CD4-positive, alpha-beta T cell treated with Interleukin-21 for 1 hour (primary cell): ENCODE measurements at places on chromosomes 11 and 22.

- no peak for DNase-seq
Observed at GRCh38 chr11:57484141-57484710, 23.9 kb downstream of the RTN4RL2 start.

DNA sequence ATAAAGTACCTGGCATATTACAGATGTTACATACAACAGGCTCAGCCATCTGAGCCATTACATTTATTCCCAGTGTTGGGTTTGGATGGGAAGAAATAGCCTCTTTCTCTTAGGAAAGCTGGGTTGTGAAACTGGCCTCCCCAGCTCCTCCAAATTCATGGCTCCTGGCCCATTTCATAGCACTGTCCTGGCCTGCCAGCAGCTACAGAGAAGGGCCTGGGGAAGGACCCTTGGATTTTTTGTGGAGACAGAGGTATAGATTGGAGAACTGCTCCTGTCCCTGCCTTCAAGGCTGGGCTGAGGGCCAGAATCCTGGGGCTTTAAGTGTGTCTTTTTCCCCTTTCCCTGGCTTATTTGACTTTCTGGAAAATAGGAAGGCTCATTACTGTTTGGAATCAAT, 18.0 kb downstream of the PKNOX2 start:
- DNase-seq: no peak

DNA sequence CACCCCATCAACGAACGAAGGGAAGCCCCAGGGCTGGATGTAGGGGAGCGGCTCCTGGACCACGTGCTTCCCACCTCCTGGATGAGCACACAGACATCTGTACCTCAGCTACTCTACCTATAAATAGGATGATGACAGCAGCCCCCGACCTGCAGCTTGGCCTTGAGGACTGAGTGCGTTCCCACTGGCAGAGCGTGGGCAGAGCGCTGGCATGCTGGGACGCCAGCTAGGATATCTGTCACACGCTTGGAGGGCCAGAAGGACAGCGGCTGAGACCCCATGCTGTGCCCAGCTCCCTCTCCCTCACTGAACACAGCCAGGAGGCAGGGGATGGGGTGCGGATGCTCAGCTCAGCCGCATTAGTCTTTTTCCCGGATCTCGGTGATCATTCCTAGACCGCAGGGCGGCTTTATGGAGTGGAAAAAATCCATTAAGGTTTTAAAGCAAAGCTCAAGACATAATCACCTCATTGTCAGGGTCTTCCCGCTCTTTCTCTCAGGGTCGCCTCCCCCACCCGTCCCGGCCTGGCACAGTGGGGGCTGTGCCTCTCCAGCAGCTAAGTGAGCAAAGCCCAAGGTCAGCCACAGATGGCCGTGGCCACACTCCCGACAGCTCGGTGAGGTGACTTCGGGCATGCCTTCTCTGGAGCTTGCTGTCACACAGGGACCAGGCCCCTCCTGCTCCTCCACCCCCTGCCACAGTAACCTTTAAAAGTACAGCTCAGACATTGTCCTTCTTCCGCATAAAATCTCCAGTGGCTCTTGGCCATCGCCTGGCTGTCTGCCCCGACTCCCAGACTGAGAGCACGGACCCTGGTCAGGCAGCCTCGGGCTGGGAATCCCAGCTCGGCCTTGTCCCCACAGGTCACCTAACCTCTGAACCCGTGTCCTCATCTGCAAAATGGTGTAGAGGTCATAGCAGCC, 69.6 kb upstream of the SHISAL1 start:
- DNase-seq: no peak

GRCh38 chr22:48161298-48161697, 1398.8 kb downstream of the TBC1D22A start:
- DNase-seq: no peak

DNA sequence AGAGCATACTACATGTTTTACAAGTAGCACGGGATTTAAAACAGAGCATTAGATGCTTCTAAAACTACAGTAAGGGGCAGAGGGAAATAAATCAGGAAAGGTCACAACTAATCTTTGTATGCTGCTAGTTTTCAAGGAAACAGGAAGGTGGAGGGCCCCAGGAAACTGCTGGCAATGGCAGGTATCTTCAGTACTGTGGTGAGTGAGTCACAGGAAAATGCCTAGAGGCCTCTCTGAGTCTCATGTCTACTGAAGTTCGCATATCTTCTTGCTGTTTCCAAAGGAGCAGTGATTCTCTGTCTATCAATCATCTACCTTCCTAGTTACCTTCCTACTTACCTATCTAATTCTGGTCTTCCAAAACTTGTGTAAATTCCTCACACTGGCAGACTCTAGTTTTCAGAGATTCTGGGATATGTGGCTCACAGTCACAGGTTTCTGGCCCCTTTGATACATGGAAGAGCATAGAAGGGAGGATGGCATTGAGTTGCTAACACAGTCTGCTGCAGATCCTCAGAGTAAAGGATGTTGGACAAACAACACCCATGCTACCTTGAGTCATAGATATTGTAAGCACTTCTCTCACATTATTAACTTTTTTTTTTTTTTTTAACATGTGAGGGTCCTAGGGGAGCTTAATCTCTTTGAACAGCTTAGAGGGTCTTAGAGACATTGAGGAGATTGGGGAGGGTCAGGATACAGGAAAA, 58.8 kb upstream of the SYN3 start:
- no peak for DNase-seq

DNA sequence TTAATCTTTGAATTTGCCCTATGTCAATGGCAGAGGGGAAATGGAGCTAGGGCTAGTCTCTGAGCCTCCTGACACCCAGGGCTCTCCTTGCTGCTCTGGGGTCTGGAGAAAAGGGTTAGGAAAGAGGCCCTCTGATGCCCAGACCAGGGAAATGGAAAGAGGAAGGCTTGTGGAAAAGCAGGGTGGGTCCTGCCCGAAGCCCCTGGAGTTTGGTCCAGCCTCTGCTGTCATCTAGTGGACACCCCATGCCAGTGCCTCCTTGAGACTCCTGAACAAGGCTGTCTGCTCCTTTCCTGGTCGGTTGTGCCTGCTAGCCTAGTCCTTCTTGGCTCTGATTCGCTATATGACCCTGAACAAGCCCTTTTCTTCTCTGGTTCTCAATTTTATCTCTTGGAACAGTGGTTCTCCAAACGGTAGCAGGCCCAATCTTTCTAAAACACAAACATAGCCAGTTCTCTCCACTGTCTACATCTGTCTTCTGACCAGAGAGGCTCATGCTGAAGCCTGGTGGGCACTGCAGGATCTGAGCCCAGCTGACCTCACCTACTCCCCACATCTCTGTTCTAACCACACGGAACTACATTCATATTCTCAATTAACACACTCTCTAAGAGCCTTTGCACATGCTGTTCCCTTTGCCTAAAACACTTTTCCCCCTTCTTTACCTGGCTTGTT, 8.8 kb upstream of the PLA2G3 start:
- peak; percentile 38 for DNase-seq

DNA sequence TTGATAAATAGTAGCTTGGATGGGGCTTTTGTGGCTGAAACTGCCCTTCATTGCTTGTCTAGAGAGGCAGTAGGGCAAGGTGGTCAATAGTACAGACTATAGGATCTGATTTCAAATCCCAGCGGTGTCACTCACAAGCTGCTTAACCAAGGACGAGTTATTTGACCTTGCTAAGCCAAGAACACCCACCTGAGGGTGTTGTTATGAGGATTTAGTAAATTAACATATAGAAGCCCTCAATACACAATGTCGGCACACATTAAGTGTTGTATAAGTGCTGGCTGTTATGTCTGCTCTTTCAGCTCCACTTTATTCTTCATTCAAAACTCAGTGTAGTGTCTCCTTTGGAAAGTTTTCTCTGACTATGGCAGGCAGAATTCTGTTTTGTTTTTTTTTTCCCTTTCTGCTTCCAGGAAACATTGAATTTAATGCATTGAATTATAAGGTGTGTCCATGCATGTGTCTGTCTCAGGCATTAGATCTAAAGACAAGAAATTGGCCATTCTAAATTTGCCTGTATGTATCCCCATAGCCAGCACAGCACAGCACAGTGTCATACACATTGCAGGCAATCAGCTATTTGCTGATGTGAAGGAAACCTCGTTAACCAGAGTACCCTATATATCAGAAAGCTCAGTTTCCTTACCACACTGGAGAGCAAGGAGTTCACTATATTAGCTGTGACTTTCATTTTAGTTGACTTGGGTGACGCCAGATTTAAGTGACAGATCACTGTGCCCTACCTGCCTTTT, 212.1 kb downstream of the NELL1 start:
- no peak for DNase-seq

DNA sequence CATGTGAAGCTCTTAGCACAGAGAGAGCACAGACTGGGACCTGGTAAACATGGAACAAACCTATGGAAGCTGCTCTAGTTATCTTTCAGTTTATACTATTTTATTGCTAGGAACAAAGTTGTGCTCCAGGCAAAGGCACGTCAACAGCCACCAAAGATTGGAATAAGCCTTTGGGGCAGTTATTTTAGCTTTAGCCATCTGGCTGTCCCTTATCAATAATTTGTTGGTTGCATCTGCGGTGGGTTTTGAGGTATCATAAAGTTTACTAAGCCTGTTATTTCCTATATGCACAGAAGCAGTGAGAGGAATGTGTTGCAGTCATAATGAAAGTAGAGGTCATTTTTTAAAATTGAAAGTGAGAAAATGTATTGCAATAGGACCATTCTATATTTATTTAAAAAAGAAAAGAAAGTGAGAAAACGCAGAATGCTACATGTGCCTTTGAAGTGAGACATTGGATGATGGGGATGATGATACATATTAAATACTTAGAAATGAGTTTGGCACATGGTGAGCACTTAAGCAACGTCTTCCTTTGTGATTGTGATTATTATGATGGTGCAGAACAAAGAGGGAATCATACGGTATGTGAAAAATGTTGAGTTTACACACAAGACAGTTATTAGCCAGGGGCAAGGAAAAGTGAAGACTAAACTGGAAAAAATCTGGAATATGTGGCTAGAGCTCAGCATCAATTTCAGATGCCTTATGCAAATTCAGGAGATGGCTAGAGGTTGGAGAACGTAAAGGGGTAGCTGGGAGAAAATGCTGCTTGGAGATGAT, 58.3 kb downstream of the PRR5L start:
- no peak for DNase-seq

DNA sequence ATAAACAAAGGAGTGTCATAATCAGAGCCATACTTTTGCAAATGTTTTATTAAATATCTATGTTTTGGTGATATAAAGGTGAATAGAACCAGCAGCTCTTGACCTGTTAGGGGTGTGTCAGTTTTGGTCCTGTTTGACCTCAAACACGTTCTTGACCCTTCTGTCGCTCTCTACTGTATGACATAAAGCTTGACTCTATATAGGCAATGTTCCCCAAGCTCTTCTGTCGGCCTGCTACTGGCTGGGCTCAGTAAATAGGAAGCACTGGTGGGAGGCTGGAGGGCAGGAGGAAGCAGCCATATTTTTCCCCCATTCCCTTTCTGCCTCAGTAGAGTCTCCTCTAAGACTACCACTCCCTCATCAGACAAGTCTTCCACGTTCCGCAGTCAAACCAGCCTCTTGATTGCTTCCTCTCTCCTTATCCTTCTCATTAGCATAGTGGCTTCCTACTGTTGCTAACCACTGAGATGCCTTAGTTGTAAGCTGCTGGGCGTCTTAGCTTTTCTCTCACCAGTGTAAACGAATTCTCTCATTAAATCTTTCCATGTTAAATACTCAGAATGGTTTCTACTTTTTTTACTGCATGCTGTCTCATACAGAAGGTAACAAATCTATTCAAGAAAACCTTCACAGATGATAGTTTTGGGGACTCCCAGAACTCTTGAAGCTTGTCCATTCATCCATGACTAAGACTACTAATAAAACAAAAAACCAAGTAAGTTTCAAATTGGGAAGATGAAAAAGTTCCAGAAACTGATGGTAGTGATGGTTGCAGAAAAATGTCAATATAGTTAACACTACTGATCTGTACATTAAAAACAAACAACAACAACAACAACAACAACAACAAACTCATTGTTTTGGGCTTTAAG, 3.3 kb downstream of the NPAT start:
- DNase-seq: peak; percentile 8

DNA sequence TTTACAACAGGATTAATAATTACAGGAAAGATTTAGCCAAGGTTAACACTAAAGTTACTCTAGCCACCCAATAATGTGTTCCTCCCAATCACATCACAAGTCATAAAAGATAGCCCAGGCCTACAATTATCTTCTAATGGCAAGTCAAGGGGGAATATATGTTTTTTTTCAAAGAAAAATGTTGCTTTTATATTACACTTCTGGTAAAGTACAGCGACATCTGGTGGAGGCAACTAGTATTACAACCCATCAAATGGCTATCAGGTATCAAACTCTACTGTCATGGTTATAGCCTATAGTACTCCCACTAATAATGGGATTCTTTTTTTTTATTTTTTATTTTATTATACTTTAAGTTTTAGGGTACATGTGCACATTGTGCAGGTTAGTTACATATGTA, 71.8 kb downstream of the XRRA1 start:
- peak; percentile 19 for DNase-seq

DNA sequence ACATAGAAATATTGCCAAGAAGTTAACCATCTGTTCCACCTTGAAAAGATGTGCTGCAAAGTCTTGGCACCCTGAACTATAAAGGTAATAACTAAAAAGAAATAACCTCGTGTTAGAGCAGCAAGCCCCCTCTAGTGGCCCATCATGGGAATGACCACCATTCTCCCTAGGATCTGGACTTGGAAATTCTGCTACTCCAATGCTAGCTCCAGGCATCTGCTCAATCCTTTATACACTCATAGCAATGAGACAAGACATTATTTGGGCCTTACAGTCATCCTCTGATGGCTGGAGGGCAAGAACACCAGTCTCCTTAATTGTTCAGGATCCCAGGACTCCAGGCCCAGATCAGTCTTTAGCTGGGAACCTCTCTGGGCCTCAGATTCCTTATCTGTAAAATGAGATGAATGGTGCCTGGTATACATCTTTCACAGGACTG, 76.0 kb downstream of the CWC15 start:
- peak; percentile 29 for DNase-seq

GRCh38 chr11:94481342-94481741, 12.3 kb downstream of the MRE11 start:
- no peak for DNase-seq

GRCh38 chr11:123357990-123358827, 71.9 kb upstream of the GRAMD1B start:
- peak; percentile 28 for DNase-seq

GRCh38 chr11:47271961-47272661, 2.2 kb downstream of the MADD start:
- no peak for DNase-seq

DNA sequence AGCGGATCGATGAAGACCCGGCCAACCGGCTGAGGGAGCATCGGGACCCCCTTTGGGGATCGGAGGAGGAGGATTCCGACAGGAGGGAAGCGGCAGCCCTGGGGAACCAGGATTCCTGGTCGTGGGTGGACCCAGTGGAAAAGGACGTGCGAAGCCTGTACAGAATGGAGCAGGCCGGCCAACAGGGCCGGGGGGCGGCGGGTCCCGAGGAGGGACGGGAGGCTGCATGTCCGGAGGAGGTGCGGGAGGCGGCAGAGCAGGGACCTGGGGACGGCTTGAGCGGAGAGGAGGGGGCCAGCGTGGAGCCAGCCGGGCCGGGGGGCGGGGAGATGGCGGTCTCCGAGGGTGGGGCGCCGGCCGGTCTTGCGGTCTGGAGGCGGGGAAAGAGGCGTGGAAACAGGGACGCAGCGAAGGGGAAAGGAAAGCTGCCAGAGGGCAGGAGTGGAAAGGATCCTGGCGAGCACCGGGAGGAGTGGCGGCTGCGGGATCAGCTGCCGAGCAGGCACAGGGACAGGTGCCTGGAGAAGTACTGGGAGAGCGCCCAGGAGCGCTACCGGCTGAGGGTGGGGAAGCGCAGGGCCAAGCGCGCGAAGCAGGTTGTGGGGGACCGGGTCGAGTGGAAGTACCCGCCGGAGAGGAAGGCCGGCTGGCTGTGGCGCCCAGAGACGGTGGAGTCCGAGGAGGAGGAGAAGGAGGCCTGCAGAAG, at the start of gene ANO5:
TSS of gene ANO5 (plus strand) at position 444 of the 706 bp plus-strand sequence. CDS start 408 bp downstream, outside the sequence.
- no peak for DNase-seq
